Left lung (tissue), 14 donors: ENCODE measurements at places on chromosomes 3 and 15. TPM values are rescaled to one million over a fixed set of nuclear protein-coding genes. Genes with fewer than 3 reads are reported as not detected.

- DNase-seq: no peak
These were observed 342.2 kb downstream of the IGSF11 start for GRCh38 chr3:118692416-118692815.

GRCh38 chr15:66954601-66955000 is 110.8 kb upstream of the SMAD3 start:
- no peak for DNase-seq

DNA sequence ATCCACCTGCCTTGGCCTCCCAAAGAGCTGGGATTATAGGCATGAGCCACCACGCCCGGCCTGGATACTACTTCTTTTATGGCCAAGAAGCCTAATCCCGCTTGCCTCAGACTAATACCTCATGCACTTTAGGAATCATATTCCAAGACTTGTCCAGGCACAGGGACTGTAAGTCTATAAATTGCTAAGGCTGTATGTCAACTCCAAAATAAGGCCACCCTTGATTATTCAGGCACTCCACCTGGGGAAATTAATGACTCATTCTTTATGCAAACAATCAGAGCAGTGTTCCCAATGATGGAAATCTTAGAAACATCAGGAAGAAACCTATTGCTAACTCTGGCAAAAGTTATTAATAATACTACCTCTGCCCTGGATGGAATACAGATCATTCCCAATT is 98.4 kb downstream of the ERC2 start:
- DNase-seq: no peak

DNA sequence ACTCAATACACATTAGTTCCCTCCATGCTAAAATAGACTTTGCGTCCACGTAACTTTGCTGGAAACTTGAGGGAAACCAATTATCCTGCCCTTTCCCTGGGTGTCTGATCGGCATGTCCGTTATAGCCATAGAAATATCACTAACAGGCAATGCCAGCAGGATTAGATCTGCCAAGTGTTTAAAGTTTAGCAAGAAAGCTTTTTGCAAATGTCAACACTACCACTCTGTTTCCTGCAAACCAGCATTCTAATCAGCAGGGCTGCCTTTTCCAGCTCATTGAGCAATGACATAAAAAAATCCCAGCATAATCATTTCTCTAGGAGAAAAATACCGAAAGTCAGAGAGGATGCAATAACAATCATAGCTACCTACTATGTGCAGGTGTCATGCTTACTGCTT is 60.9 kb downstream of the NOX5 start:
- DNase-seq: no peak

DNA sequence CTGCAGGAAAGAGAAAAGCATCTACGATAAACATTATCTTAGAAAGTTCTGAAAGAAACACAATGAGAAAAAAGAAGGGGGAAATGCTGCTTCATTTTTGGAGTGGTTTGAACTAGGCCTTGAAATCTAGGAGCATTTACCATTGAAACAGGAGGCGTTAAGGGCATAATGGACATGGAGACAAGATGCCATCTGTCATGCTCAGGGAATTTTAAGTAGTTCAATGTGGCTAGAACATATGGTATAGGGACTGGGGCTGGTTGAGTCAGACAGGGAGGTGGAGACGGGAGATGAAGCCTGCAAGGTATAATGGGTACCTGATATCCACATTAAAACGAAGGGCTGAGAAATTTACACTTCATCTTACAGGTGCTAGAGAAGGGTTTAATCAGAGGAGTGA is 10.4 kb upstream of the PLAAT1 start:
- no peak for DNase-seq

DNA sequence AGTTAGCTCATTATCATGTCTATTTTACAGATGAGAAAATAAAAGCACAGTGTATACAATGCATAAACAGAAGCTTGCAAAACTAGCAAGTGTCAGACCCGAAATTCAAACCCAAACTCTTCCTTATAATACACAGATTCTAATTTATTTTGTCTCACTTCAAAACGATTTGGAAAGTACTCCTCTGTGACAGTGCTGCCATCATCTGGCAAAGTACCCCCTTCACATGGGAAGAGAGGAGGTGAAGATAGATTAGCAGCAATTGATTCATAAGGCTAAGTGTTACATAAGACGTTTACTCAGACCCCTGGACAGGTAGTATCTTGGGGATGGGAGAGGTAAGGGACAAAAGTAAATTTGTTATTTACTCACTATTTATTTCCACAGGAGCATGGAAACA is 744.0 kb upstream of the SGO1 start:
- no peak for DNase-seq

- DNase-seq: no peak
These were observed 243.4 kb upstream of the P2RY1 start for GRCh38 chr3:152591515-152591914.

GRCh38 chr3:160754371-160754854 is 1.6 kb upstream of the PPM1L start:
- peak; percentile 45 for DNase-seq

- DNase-seq: no peak
These were observed 39.4 kb upstream of the LMOD3 start for GRCh38 chr3:69161587-69162307.

GRCh38 chr15:57686657-57687056 is 19.9 kb upstream of the POLR2M start:
- DNase-seq: no peak

GRCh38 chr3:111709645-111710044 is 114.5 kb upstream of the ZBED2 start:
- DNase-seq: no peak

- no peak for DNase-seq
These were observed 52.7 kb downstream of the VGLL4 start for GRCh38 chr3:11591002-11591355.

DNA sequence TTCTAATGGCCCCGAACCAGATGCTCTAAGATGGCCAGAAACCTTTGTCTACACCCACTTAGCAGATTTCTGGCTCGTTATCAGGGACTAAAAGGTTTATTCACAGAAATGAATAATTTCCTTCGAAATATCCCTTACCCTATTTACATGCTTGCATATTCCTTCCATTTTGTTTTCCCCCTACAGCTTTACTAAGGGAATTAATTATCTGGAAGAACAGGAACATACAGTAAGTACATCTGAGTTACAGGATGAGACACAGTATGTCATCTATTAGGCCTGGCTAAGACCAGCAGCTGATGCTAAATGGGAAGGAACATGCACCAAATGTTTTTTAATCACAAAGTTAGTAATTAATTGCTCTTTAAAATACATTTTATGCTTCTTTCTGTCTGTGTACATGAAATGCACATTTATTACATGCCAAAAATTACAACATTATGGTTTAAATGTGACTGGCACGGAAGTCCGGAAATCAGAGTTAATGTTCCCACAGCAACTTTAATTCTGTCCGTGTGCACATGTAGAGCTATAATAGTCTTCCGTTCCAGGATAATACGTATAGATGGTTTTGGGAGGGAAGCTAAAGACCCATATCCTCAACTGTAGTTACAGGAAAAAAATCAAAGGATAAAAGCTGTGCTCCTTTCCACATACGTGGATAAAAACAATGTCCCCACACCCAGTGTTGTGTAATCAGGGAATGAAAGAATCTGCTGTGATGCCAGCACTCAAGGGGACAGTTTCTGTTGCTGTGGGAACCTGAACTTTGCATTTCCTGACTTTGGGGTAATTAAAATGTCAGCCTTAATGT is 82.0 kb downstream of the TIGIT start:
- no peak for DNase-seq

- DNase-seq: no peak
These were observed 145.6 kb upstream of the TMCO5A start for GRCh38 chr15:37788767-37789396.

DNA sequence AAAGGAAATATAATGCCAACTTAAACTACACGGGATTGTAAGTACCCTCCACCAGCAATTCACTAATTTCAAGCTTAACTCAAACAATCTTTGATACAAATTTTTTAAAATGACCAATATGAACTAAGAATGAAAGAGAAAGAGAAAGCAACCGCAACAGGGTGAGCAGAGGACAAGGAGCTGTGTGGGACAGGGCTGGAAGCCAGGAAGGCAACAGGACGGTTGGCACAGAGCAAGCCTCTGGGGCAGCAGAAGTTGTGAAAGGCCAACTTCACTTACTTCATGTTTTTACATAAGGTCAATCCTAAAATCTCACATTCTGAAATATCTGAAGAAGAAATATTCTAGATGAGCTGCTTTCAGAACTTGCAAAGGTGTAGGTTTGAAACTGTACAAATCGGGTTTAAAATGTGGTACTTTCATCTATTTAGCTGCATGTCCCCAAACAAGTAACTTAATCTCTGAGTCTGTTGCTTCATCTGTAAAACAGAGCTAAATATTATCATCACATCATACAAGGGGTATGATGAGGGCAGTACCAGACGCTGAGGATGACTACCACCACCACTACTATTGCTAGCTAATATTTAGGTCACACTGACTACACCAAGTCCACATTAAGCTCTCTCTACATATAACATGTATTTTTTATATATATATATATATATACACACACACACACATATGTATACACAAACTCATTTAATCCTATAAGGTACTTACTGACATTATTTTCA is 101.7 kb downstream of the IGSF11 start:
- DNase-seq: no peak

DNA sequence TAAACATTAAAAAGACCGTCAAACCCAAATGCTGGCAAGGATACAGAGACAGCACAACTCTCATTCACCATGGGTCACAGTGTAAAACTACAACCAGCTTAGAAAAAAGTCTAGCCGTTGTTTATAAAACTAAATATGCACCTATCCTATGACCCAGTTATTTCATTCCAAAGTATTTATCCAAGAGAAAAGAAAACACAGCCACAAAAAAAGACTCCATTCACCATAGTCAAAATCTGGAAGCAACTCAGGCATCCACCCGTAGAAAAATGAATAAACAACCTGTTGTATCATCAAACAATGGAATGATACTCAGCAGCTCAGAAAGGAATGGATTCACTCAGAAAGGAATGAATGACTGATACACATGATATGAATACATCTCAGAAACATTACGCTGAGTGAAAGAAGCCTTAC is 28.6 kb downstream of the PLD1 start:
- no peak for DNase-seq

- no peak for DNase-seq
These were observed 6.0 kb downstream of the MINDY2 start for GRCh38 chr15:58777107-58777506.

- no peak for DNase-seq
These were observed 103.0 kb upstream of the DPPA4 start for GRCh38 chr3:109440353-109440752.

GRCh38 chr3:29644956-29645636 is 364.2 kb downstream of the RBMS3 start:
- no peak for DNase-seq

Gene FAM240A
- not detected for total RNA-seq

Gene USP19
- 50.9 TPM for total RNA-seq

Gene CCDC50
- 49.7 TPM for total RNA-seq

Gene CASR
- total RNA-seq: not detected

Gene VPS33B
- 11.8 TPM for total RNA-seq

Gene CELF6
- 2.2 TPM for total RNA-seq

Gene TUBGCP5
- total RNA-seq: 14.4 TPM

Gene GLDN
- total RNA-seq: 58.6 TPM

Gene SLC38A3
- not detected for total RNA-seq
